ENCODE measurements at places on chromosomes 5 and 9.

DNA sequence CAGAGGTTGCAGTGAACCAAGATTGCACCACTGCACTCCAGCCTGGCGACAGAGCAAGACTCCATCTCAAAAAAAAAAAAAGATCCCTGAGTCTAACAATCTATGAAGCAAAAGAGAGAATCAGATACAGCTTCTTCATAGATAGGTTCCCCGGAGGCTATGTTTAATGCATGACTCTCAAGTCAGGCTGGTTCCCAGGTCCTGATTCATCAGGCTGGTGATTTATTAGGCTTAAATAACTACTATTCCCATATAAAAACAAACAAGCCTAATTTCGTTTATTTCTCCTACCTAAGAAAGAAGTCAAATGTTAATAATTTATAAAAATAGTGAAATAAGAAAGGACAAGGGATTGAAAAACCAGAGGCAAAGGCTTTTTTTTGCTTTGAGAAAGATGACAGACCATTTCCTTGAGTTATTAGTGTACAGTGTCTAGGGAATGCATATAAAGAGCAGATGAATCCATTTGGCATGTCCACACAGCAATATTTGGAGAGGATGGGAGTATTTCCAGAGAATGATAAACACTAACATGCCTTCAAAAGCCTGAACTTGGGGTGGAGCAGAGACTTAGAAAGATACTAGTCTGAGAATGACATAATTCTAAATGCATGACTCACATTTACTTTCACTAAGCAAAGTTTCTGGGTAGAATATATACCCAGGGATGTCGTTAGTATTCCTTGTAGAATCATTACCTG is 115.3 kb downstream of the NREP start:
- no peak for DNase-seq

DNA sequence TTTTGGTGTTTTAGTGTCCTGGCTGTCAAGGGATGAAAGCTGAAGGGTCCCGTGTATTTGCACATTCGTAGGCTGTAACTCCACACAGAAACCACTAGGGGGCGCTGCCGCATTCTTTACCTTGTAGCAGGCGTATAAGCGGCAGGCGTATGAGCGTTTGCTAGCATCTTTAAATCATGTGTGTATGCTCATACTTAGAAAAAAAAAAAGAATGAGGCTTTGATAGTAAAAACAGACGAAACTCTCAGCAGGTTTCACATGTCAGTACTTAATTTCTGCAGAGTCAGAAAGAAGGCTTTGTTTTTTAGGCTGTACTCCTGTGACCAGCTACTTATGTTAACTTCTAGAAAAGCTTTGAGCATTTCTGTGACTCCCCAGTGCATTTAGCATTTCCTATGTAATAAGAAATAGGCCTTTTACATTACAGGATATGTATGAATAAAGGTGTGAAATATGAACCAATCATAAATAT is 218.8 kb upstream of the ADAMTSL1 start:
- DNase-seq = peak; percentile 67

DNA sequence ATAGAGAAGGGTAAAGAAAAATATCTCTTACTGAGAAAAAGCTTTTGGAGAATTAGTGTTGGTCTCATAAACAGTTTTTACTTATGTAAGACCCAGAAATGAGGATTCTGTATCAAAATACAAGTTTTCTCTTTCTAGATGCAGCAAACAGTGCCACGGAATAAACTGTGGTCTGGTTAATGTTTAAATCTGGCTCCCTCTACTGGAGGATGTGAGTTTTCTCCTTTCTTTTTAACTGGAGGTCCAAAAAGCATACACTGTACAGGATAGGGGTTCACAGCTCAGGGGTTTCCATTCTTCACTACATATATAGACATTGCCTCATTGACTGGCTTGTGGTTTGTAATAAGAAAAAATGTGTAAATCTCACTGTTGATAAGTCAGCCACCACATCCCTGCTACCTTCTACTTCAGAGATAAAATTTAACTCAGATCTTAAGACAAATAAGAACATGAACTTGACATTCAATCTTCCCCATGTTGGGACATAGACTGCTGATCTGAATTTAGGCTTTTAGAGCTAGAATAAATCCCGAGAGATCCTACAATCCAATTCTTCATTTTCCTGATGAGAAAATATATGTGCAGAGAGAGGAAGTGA is 98.9 kb downstream of the CFAP95 start:
- DNase-seq = no peak

- DNase-seq = no peak
Measured at GRCh38 chr9:34984049-34984448, 5.5 kb upstream of the DNAJB5 start.

DNA sequence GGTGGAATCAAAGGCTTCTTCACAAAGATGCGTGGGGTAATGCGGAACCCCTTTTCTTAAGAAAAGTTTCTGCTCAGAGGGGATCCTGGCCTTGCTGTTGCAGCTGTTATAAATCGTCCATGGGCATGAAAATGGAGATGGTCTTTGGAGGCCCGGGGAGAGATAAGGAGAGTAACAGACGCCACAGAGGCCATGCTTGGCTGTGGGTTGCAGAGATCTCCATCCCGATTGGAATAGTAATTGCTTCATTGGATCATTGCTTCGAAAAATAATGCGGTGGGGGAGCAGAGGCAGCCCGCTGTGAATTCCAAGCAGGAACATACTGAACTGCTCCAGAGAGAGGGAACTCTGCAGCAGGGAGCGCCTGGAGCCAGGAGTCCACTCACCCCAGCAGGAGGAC is 55.5 kb downstream of the C5orf15 start:
- no peak for DNase-seq

- no peak for DNase-seq
Measured at GRCh38 chr5:78162253-78162862, 132.1 kb downstream of the AP3B1 start.

DNA sequence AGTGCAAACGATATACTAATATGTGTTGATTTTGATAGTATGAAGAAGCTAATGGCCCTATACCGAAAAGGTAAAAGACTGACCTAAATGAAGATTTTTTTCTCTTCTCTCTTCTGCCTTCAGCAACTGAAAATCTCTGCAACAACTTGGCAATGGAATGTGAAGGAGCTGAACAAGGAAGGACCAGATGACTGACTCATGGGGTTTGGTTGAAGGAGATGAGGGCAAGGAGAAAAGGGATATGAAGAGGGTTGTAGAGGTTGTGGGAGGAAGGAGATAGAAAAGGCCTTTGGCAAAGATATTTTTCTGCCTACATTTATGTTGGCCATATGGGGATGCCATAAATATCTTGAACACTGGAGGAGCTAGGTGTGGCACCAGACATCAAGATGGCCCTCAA is 129.7 kb upstream of the CHD1 start:
- DNase-seq = no peak

GRCh38 chr9:19495186-19496028 is 86.6 kb downstream of the ACER2 start:
- DNase-seq = no peak

DNA sequence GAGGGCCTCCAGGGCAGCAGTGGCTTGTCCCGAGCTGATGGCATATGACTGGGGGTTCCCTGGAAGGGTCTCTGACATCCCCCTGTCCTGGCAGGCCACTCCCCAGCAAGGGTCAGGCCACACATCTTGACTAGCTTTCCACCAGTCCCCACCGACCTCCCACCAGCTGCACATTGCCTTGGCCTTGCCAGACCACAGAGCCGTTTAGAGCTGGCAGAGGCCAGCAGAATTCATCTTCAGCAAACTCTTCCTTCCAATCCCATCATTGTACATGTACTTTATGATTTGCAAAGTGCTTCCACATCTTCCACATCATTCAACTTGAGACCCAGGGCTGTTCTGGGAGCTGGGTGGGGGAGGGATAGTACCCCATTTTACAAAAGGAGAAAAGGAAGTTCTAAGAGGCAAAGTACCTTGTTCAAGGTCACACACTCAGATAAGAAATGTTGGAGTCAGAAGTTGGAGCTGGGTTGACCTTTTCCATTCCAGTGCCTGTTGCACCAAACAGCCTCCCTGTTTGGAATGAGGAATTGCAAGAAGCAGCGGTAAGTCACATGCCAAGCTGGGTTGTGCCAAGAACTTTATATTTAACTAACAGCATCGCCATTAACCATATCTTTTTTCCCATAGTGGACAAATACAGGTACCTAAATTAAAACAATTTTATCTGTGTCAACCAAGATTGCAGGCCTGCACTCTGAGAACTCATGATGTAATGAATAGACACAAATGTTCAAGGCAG is 25.8 kb upstream of the COL15A1 start:
- no peak for DNase-seq

DNA sequence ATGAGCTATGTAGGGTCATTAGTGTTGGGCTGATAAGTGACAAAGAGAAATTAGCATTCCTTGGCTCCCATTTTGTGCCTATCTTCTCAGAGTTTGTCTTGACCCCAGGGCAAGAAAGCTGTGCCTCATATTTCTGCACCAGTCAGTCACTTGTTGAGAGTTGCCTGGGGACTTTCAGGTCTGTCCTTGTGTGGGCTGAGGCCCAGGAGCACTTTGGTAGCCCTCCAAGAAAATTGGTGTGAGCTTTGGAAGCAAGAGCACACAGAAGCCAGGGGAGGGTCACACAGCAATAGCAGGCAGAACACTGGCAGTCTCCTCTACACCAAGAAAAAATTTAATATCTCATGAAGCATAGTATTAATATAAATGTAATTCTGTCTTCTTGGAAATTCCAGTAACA is 239.9 kb downstream of the NPR3 start:
- DNase-seq = no peak

DNA sequence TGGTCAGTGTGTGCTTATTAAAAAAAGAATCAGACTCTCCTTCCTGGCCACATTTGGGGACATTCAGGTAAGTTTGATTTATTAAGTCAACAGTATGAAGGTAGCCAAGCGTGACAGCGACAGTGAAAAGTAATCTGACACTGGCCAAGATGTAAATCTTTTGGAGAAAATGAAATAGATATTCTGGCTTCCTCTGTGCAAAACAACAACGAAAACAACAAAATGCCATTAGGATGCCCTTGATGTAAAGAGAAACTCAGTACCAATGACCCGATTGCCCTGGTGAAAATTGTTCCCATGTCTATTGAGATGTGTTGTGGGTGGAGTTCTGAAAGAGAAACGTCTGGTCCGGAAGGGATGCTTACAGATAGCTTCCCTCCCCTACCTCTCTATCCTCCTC is 267.8 kb downstream of the MAT2B start:
- DNase-seq = no peak

DNA sequence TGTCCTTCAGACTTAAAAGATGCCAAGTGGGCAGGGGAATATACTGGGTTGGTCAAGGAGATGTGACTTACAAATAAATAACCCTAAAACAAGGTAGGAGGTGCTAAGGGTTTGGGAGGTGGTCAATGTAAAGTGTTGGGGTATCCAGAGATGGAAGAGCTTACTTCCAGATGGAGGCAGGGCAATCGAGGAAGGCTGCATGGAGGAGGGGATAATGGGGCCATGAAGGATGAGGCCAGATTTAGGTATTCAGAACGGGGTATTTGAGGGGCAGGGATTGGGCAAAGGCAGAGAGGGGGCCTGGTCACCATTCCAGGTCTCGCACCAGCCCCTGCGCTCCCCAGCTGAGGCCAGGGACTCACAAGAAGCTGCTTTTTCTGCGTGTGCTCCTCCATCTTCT is 57.9 kb upstream of the FBXW11 start:
- DNase-seq = no peak

- DNase-seq = no peak
Measured at GRCh38 chr9:25813478-25813877, 135.2 kb upstream of the TUSC1 start.

GRCh38 chr5:126376443-126376842 is 46.8 kb upstream of the GRAMD2B start:
- no peak for DNase-seq

DNA sequence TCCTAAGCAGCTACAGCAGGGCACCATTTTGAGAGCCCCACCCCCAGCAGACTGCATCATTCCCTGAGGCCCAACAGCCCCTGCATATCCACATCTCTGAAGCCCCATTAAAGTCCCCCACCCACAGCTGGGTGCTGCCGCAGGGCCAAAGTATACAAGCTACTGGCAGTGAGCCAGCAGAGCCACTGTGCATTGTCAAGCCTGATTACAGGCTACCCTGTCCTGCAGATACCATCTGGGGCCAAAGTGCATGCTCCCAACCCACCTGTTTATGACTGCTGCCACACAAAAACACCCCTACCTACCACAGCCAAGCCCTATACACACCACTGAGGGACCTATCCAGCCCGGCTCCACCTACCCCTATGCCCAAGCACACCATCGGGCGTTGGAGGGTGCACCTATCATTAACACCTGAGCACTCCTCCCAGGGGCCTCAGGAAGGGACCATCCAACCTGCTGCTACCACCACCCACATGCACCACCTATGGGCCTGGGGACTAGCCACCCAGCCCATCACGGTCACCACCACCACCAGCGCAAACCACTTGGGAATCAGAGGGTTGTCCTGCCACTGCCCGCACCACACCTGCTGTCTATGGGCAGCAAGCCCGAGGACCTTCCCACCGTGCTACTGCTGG is 105.0 kb downstream of the PLPP1 start:
- DNase-seq = no peak

DNA sequence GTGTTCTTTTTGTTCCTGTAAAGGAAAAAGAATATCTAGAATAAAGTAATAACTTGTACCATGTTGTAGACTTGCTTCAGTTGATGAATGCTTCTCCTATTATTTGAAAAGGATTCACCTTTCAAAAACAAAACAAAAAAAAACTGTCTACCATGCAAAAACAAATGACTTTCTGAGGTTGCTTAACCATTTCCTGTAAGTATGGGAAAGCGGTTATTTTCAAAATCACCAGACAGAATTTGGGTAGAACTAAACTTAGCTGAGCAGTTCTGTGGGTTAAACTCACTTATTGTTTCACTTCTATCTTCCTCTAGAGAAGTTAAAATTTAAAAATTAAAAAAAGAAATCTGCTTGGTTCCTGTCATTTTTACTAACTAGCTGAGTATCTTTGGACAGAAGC is 25.2 kb downstream of the LNPEP start:
- DNase-seq = no peak

DNA sequence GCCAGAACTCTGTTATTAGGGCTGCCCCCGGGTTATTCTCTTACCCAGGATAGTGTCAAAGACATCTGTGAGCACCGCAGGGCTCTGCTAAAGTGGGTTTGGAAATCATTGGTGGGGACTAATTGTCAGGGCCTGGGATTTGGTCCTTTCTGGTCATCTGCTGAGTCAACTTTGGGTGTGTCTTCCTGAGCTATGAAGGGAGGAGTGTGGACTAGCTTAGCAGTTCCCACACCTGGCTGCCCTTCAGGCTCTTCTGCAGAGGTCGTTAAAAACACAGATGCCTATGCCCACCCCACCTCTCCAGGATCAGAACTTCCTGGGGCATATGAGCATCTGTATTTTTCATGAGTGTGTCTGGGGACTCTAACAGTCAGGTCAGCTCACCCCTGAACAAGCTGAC is 352.2 kb downstream of the SLIT3 start:
- no peak for DNase-seq

DNA sequence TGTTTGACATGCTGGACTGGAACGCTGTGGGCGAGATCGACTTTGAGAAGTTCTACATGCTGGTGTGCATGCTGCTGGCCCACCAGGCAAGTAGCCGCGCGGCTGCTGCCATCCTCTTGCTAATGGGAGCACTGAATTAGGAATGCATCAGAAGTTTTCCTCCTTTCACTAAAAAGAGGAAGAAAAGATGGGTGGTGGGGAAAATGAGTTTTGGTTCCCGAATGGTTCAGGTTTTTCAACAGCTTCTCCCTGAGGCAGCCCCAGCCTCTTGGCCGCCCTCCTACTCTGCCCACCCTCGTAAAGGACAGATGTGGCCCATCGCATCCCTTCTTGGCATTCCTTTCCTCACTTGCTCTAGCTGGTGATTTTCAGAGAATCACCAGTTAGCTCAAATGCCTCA is 5.5 kb downstream of the EFCAB9 start:
- DNase-seq = no peak
